ENCODE measurements at places on chromosomes 3 and 15.
A peak's percentile ranks its signal among the peaks of the same experiment; 100 is the strongest.

DNA sequence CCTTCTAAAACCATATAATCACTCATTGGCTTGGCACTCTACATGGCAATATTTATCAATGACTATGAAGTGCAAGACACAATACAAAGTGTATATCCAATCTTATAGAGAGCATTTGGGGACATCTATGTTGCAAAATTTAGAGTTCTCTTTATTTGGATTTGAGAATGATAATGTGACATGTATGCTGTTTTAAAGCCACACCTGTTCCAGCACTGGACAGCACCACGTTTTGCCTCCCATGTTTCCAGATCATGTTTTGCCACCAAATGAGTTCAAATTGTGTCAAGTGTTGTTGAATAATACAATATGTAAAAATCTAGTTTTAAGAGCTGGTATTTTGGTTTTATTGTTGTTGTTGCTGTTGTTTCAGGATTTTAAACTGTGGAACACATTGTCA lies 33.3 kb upstream of the GOLGA8A start:
- no peak for DNase-seq

GRCh38 chr15:71529361-71529760 lies 281.0 kb upstream of the NR2E3 start:
- DNase-seq = no peak

DNA sequence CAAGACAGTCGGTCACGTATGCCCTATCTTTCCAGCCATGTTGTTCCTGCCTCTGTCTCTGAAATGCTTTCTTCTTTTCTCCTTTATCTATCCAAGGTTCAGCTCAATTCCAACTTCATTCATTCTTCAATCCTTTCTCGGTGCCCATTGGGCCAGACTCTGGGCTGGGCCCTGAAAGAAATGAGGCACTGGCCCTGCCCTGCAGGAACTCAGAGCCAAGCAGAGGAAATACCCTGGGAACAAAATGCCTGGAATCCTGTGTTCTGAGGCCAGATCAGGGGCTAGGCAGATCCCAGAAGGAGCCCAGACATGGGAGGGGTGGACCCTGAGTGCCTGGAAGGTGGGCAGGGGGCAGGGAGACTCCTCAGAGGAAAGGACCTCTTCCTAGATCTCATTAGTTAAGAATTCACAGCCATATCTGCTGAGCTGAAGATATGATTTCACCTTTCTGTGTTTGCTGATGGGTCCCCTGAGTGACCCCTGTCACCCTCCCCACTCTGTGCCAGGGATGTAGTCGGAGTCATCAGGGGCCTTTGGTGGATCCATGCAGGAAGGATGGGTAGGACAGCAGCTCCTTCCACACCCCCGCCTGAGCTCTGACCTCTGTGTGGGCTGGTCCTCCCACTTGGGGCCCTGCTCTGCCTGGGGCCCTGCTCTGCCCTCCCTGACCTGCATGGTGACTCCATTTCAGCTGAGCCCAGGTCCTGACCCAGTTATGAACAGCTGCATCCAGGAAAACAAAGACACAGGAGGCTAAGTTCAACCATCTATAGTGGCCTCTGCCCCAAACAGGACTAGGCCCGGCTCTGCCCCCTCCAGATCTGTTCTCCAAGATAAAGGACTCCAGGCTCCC lies 5.3 kb upstream of the DAPK2 start:
- DNase-seq = no peak

- no peak for DNase-seq
Measured at GRCh38 chr15:87711026-87711425, 545.5 kb downstream of the NTRK3 start.

DNA sequence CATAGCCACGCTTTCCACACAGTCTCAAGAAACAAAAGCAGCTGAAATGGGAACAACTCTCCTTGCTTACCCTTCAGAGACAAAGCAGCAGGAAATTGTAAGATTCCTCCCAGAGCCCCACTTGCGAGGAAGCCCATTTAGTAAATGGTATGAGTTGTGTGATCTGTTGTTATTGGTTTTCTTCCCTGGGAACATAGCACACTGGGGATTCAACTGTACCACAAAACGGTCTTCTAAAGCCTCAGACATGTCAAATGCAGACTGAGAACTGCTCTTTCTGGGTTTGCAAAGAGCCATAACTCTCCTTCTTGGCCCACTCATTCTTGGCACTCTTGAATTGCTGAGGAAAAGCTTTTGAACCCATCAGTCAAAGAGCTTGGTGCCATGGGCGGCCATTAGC lies 101.0 kb upstream of the COL8A1 start:
- DNase-seq = no peak

DNA sequence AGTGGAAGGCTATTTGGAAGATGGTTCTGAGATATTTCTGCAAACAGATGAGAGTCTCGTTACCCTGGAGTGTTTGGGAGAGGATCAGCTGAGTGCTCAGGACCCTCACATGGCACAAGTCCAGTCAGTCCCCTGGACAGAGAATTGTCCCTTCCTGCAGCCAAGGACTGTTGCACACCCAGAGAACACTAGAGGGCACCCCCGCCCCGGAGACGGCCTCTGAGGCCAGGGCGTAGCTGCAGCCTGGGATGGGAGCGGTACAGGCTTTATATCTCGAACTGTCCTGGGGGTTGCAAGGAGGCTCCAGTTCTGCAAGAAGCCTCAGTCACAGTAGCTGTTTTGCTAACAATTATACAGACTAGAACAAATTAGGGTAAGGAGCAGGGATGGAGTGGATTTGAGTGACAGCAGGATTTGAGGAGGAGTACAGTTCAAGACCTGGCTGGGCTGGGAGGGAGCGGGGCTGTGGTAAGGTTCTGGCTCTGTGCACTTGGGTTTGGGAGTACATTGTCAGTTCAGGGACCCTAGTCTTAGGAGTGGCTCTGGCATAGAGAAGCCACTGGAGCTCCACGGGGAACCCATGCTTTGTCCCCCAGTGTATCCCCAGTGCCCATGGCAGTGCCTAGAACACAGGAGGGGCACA lies 67.6 kb upstream of the HACD2 start:
- DNase-seq = no peak

DNA sequence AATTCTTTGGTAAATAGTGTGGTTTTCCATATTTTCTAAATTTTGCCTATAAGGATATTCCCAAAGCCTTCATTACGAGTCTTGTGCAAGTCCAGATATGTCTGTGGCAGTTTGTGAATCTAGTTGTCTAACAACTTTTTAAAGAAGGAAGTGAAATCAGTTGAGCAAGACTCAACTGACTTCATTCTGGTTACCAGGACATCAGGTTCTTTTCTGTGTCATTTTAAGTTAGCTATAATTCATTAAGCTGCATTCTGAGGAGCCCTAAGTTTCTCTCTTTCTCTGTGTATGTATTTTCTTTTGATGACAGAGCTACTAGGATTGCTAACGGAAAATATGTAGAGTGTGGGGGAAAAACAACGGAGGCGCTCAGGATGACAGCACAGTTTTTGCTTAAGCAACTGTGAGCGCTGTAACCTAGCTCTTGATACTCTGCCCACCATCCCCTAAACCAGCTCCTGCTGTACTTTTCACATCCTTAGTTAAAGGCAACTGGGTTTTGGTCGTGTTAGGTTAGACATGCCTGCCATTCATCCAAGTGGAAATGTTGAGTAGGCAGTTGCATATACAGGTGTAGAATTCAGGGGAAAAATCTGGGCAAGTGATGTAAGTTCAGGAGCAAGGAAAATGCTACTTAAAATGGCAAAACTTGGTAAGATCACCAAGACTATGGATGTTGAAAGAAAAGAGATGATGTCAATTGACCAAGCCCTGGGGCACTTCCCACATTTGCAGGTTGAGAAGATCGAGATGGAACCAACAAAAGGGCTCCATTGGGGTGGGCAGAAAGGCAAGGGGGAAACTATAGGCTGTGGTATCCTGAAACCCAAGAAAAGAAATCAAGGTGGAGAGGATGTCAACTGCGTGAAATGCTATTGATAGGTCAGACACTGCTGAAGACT lies 9.2 kb downstream of the MFSD1 start:
- DNase-seq = no peak

DNA sequence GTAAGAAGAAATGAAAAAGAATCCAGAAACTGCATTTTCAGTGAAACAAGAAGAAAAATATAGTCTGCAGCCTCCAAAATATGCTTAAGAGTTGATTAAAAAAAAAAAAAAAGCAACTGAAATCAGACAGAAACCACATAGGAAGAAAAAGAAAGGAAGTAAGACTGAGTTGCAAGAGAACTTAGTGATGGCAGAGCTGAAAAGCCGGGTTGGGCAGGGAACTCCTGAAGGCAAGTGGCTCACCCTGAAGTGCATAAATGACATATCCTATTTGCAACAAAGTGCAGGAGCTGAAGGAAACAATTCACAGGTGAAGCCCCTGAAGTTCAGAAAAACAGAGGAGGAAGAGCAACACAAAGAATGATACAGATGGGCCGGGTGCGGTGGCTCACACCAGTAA lies 108.8 kb upstream of the SLC25A36 start:
- DNase-seq = no peak

DNA sequence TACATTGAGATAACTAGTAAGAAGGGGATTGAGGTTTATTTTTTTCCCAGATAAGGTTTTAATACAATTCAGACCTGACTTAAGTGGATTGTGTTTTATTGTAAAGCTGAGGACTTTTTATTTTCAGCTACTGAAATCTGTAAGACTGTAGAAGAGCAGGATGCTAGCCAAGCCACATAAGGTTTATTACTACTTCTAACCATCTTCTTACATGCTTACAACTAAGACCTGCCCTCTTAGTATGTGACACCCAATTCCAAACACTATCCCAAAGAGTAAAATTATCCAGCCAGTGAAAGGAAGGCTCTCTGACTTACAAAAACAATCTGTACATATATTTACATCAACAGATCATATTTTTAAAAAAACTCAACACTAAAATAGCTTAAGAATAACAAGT lies 564.5 kb upstream of the NAALADL2 start:
- DNase-seq = no peak

- DNase-seq = no peak
Measured at GRCh38 chr15:79371591-79371990, 60.5 kb upstream of the MINAR1 start.

GRCh38 chr15:68578175-68578979 lies 416 bp upstream of the CORO2B start:
- DNase-seq = no peak

DNA sequence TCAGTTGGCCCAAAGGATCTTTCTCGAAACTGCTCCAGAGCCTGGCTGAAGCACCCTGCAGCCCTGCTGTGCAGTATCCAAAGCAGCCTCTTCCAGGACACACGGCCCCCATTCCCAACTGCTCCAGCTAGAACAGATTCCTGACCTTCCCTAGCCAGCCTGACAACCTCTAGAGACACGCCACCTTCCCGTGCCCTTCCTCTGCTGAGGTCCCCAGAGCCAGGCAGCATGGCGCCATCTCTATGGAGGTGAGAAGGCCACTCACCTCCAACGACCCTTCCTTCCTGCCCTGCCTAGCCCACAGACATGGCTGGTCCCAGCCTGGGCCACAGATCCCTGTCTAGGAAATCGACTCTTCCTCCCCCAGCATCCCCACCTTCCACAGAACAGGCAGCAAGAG lies 3.1 kb downstream of the KIF7 start:
- DNase-seq = no peak

DNA sequence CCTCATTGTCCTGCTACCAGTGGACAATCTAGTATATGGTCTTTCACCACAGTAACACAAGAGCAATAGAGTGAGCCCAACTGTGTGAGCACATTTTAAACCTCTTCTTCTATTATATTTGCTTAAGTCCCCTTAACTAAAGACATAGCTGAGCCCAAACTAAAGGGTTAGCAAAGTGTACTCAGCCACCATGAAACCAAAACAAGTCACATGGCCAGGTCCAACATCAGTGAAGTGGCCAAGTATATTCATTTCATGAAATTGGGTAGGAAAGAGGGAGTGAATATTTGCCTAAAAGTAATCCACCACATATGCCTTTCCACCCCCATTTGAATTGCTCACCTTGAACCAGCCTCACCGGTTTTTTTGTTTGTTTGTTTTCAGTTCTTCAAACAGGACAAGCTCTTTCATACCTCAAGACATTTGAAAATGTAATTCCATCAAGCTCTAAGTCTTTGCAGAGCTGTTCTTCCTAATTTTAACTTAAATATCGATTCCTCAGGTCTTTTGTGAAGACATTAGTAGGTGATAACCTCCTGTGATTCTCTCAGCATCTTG lies 327.0 kb upstream of the SEMA6D start:
- DNase-seq = no peak

DNA sequence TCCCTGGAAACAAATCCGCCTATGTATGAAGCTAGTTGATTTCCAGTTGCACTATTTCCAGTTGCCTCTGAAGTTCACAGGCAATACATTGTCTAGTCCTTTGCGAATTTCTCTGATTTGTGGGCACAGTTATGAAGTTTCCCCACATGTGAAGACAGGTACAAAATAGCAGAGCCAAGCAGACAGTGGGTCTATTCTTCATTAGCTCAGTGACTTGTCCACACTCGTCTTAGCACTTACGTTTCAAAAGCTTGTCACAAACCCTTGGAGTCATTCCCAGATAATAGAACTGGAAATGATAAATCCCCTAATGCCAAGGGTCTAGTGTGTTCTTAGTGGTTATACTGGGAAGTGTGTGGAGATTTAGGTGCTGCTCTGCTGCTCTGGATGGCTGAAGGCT lies 14.5 kb downstream of the SRPRB start:
- DNase-seq = no peak

DNA sequence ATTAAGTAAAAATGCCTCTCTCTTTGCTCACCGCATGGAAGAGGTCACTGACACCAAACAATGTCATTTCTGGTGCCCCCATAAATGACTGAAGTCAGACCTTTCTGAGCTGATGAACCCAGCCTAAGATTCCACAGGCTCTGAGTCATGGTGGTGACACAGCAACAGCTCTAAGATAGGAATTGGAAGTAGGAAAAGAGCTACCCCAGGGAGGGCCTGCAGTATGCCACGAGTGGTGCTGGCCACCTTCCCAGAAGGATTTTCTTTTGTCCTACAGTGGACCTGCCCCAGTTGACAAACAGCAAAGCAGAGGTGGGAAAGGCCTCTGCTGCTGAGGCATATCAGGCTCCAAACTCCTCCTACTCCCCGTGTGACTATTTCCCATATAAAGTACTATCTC lies 208.1 kb downstream of the MINAR1 start:
- DNase-seq = no peak

- no peak for DNase-seq
Measured at GRCh38 chr3:58639001-58639400, 27.6 kb downstream of the FAM3D start.

GRCh38 chr15:101827257-101827656 lies 15.3 kb downstream of the OR4F15 start:
- DNase-seq = no peak

DNA sequence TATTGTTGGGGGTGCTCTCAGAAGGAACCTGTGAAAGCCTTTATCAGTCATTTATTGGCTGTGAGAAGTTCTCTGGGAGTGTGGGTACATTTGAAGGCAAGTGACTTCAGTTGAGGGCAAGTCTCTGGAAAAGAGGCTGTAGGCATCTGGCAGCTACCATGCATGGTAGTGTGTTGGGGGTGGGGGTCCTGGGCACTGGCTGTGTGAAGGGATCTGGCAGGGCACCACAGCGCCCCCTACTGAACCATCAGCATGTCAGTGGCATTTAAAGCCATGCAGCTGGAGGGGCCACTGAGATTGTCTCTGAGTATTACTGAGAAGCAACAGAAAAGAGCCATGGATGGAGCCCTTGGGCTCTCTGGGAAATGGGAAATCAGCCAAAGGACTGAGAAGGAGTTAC lies 30.6 kb downstream of the CRTAP start:
- peak; percentile 5 for DNase-seq

- DNase-seq = no peak
Measured at GRCh38 chr3:23576379-23576959, 229.3 kb upstream of the UBE2E1 start.
